ENCODE measurements at places on chromosomes 11 and 22. TPM values are rescaled to one million over a fixed set of nuclear protein-coding genes. Genes with fewer than 3 reads are reported as not detected.

DNA sequence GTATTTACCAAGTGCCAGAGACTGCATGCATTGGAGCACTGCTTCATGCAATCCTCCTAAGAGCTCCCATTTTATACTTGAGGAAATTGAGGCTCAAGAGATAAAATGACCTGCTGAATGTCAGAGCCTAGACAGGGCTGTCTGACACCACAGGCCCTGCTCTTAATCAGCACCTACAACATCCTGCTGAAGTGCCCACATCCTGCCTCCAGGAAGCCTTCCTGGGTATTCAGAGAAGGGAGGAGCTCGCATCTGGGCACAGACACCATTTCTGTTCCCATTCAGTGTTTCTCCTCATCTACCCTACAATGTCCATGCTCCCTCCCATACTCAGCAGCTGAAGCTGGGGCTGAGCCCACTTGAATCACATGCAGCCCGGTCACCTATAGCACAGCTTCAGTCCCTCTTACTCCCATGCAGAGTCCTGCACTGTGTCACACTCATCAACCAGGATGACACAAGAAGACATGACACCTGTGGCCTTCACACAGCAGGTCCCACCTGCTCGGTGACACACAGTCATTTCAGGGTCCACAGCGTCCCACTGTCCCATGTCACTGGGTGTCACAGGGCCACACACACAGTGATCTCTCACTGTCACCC, 53.1 kb downstream of the PDE2A start:
- no peak for DNase-seq

DNA sequence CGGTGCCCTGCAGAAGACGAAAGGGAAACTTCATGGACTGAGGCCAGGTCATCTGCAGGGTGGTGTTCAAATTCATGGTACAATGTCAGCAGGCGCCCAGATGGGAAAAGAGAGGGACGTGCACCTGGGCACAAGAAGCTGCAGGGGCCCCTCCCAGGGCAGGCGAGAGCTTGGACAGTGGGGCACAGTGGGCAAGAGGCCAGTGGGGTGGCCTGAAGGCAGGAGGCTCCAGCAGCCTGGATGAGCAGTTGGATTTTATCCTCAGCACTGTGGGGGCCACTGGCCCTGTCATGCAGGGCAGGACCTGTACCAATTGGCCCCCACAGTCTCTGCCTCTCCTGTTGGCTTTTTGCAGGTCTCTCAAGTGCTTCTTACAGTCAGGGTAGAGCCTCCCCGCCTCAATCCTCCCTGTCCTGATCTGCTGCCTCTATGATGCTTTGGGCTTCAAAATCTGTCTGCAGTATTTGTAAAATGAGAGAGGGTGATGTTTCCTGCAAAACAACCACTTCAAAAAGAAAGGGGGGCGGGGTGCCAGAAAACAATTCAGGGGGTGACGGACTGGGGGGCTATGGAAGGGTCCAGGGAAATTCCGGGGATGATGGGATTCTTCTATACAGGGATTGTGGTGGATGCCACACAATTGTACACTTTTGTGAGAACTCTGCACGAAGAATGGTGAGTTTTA, 1.7 kb upstream of the BID start:
- no peak for DNase-seq

GRCh38 chr11:78100676-78101472, 21.2 kb upstream of the NDUFC2 start:
- DNase-seq, result no peak

DNA sequence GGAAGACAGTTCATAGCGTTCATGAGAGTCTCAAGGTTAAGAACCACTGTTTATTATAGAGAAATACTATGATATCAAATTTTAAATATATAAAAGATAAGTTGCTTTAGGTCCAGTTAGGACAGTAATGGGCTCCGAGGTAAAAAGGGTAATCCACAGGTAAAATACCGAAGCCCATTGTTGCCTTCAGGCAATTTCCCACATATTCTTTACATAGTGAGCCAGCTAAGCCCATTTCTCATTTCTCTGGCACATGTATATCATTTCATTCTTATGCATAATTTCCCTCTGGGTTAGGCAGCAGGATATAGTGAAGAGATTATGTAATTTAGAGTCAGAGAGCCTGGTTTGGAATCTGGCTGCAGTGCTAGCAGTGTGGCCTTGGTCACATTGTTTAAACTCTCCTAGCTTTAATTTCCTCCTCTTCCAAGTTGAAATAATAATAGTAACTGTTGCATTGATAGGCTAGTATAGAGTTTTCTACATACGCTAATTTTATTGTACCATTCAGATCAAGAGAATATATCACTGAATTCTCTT, 7.6 kb upstream of the POU2AF1 start:
- DNase-seq, result no peak

GRCh38 chr22:40281717-40282116, 64.6 kb upstream of the ADSL start:
- no peak for DNase-seq

DNA sequence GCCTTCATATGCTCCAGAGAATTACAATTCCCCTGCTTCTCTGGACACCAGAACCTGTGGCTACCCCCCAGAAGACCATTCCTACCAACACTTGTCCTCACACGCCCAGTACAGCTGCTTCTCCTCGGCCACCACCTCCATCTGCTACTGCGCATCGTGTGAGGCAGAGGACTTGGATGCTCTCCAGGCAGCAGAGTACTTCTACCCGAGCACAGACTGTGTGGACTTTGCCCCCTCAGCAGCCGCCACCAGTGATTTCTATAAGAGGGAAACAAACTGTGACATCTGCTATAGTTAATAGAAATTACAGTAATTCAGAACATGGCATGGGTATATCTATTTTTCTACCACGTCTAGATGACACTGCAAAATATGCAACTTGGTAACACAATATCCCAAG, 9.8 kb downstream of the POU2AF3 start:
- DNase-seq, result no peak

GRCh38 chr22:46678785-46679700, 58.9 kb downstream of the GRAMD4 start:
- DNase-seq, result no peak

DNA sequence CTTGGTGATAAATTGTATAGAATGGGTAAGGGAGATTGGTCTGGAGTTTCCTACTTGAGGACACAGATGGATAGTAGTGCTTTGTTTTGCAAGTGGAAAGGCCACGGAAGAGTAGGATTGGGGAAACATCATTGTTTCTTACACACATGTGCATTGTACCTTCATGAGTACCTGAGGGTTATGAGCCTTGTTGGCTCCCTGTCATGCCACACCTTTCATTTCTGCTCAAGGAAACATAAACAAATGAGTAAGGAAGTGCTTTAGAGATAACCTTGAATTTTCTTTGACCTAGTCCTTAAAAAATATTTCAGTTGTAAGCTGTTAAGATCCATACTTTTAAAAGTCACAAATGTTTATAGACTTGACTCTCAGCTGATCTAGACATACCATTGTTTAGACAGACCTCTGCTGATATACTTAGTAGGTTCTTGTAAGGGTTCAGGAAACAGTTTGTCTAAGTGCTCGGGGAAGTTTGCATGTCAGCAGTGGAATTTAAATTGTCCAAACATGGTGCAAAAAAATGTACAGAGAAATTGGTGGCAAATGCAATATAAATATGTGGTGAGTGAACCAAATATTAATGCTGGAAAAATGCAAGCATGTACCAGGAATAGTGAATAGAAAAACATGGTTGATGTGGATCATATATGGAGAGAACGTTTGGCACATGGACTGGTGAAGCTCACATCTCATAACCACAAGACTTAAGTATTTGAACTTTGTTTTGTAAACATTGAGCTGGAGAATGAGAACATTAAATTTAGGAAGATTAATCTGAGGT, 40.9 kb downstream of the GAS2 start:
- peak; percentile 2 for DNase-seq

GRCh38 chr11:95816037-95816436, 25.7 kb downstream of the CEP57 start:
- DNase-seq, result no peak

DNA sequence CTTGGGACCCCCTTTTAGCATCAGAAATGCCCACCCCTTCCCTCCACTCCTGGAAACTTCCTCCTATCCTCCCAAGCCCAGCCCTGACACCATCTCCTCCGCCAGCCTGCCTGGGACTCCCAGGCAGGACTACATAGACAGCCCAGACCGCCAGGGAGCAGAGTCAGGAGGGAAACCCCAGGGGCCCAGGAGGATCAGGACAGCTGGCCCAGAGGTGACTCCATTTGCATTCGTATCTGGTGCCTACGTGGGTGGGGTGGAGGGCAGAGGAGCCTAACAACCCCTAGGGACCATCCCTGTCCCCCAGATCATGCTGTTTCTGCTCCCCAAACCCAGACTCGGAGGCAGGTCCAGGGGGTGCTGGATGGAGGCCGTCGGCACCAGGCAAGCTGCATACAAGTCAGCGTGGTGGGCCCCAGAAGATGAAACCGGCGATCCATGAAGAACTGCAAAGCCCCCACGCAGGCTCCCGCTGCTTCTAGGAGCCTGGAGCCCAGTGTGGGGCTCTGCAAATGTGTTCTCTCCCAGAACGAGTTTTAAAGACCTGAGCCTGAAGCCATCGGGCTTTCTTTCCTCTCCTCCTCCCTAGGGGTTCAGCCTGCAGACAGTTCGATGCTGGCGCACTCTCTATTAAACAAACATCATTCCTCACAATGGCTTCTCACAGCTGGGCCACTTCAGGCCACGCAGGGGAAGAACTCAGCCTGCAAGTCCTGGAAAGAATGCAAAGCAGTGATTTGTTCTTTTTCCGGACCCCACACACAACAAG, 1506.8 kb downstream of the BRD1 start:
- DNase-seq, result no peak

- no peak for DNase-seq
Observed at GRCh38 chr11:27250867-27251665, 111.9 kb downstream of the CCDC34 start.

- no peak for DNase-seq
Observed at GRCh38 chr11:73258104-73259035, 13.8 kb upstream of the P2RY6 start.

GRCh38 chr22:30228509-30229359, 17.8 kb downstream of the LIF start:
- peak; percentile 99 for DNase-seq

- no peak for DNase-seq
Observed at GRCh38 chr11:109984634-109985289, 108.4 kb upstream of the ZC3H12C start.

- DNase-seq, result peak; percentile 39
Observed at GRCh38 chr11:83147895-83148294, 9.0 kb upstream of the PCF11 start.

DNA sequence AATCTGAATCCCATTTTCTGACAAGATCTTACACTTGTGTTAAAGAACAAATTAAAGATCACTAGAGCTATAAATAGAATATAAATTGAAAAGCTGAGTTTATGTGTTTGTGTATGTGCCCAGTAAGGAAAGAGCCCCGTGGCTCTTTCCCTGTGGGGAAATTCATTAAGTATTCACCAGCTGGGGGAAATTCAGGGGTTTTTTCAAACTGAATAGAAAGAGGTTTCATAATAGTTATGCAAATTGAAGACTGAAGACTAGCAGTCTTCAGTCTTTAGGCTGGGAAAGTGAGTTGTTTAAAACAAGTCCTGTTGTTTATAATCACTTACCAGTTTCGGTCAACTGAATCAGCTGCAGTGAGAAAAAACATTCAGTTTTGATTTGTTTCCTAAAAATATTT, 11.3 kb upstream of the MS4A7 start:
- no peak for DNase-seq

- peak; percentile 80 for DNase-seq
Observed at GRCh38 chr22:32693102-32693501, 108.4 kb upstream of the TIMP3 start.

GRCh38 chr11:28343304-28344233, 235.4 kb downstream of the METTL15 start:
- DNase-seq, result peak; percentile 89

- DNase-seq, result no peak
Observed at GRCh38 chr22:23180893-23181720, 798 bp downstream of the BCR start.

- DNase-seq, result no peak
Observed at GRCh38 chr11:351411-351810, 17.9 kb upstream of the B4GALNT4 start.

GRCh38 chr11:13073119-13073981, 64.2 kb downstream of the RASSF10 start:
- DNase-seq, result peak; percentile 93

- DNase-seq, result peak; percentile 48
Observed at GRCh38 chr11:16806791-16807190, 68.3 kb downstream of the C11orf58 start.

DNA sequence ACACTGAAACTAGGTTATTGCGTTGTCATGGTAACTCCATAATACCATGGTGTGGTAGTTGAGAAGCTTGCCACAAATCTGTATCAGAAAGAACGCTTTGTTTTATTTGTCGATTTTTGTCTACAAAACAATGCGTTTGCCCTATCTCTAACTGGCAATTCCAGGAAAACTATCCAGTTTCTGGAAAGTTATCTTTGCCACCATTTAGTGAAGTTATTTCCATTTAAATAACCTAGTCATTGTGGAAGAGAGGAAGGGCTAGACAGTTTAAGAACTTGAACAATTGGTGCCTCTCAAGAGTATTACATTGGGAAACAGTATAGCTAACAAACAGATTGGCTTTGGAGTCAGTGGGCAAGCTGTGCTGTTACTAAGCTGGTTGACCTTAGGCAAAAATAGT, 7.9 kb downstream of the HSD17B12 start:
- no peak for DNase-seq

DNA sequence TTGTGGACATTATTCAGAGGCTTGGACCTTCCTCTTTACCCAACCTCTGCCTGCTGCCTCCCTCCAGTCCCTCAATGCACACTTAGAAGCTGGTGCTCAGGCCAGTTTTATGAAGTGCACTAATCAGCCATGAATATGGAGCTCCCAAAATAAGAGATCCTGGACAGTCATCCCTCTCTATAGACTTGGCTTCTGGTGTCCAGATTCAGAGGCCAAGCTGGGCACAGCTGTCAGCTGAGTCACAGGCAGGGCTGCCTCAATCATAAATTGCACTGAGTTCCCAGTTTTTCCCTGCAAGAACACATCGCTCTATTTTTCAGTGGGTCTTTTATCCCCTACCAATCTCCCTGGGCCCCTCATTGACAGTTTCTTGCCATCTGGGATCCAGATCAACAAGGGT, 161.7 kb upstream of the CADM1 start:
- DNase-seq, result peak; percentile 35

- DNase-seq, result no peak
Observed at GRCh38 chr11:68047437-68048290, 8.8 kb downstream of the TCIRG1 start.

The P2RY6 gene
- total RNA-seq, result 5.6 TPM

The CDC42EP1 gene
- total RNA-seq, result 44.3 TPM

The CARD18 gene
- total RNA-seq, result not detected

The C11orf91 gene
- not detected for total RNA-seq

The TP53I11 gene
- total RNA-seq, result 64.2 TPM

The MYO7A gene
- total RNA-seq, result not detected

The BTBD18 gene
- not detected for total RNA-seq

The GRAMD4 gene
- total RNA-seq, result 2.9 TPM

The APBB1 gene
- 16.5 TPM for total RNA-seq

The E2F8 gene
- 8.5 TPM for total RNA-seq

The EFCAB6 gene
- 0.54 TPM for total RNA-seq

The UBQLNL gene
- total RNA-seq, result 0.34 TPM

The SLC22A6 gene
- total RNA-seq, result not detected

The JHY gene
- total RNA-seq, result 6.8 TPM

The TBC1D10A gene
- total RNA-seq, result 20.9 TPM

The GALNT18 gene
- 0.64 TPM for total RNA-seq

Data from M059J (cell line).